Fibroblast of skin of back (primary cell): ENCODE measurements at places on chromosomes 5 and 9.

DNA sequence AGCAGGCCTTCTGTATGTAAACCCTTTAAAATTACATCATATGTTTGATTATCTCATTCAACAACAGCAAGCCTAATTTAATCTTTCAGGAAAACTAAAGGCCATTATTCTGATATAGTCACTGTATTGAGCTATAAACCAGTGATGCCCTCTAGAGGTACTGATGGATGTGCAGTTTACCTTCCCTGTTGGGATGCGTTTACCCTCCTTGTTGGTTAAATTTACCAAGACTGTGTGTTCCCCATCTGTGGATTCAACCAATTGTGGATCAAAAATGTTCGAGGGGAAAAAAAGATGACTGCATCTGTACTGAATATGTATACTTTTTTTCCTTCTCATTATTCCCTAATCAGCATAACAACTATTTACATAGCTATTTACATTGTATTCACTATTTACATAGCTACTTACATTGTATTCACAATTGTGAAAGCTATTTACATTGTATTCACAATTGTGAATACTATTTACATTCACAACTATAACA, 3.7 kb upstream of the BAAT start:
- no peak for DNase-seq

GRCh38 chr5:131221888-131222287, 42.0 kb upstream of the CDC42SE2 start:
- DNase-seq, result peak; percentile 32

DNA sequence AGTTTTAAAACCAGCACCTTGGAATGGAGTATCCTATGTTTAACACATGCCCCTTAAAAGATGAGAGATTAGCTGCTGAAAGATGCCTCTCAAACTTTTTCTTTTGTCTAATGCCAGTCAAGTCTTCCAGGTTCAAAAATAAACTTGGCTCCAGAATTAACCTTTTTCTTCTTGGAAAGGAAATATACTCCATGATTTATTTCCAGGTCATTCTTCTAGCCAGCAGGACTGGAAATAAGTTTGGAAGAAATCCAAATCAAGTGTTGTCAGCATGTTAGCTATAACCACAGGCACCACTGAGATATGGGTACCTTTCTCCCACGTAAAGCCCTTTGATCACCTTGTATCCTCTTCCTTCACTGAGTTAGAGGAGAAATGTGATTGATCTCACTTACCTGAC, 56.1 kb downstream of the NLN start:
- no peak for DNase-seq

- no peak for DNase-seq
These were observed 42.9 kb downstream of the TMEFF1 start for GRCh38 chr9:100515578-100516494.

DNA sequence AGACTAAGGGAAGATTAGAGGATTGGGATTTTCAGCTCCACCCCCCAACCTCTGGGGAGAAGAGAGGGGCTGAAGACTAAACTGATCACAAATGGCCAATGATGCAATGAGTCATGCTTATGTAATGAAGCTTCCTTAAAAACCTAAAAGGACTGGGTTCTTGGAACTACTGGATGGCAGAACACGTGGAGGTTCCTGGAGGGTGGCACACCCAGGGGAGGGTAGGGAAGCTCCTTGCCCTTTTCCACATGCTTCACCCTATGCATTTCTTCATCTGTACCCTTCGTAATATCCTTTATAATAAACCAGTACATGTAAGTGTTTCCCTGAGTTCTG, 48.6 kb downstream of the ARHGEF28 start:
- DNase-seq, result no peak

DNA sequence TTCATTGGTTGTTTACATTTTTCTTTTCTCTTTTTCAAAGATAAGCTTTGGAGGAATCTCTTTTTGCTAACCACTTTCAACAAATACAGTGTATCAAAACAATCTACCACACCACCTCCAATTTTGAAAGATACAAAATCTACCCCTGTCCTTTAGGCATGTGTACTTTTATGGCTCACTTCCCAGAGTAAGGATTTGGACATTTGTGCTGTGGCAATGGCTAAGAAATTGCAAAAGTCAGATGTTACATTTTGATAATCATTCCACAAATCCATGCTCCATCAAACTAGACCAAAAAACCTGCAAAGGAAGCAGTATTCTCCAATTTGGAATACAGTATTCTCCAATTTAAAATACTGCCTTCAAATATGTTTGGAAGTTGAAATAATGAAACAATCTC, 204.9 kb downstream of the MCTP1 start:
- DNase-seq, result no peak

GRCh38 chr9:112382066-112382465, 2.2 kb downstream of the HSDL2 start:
- DNase-seq, result no peak

DNA sequence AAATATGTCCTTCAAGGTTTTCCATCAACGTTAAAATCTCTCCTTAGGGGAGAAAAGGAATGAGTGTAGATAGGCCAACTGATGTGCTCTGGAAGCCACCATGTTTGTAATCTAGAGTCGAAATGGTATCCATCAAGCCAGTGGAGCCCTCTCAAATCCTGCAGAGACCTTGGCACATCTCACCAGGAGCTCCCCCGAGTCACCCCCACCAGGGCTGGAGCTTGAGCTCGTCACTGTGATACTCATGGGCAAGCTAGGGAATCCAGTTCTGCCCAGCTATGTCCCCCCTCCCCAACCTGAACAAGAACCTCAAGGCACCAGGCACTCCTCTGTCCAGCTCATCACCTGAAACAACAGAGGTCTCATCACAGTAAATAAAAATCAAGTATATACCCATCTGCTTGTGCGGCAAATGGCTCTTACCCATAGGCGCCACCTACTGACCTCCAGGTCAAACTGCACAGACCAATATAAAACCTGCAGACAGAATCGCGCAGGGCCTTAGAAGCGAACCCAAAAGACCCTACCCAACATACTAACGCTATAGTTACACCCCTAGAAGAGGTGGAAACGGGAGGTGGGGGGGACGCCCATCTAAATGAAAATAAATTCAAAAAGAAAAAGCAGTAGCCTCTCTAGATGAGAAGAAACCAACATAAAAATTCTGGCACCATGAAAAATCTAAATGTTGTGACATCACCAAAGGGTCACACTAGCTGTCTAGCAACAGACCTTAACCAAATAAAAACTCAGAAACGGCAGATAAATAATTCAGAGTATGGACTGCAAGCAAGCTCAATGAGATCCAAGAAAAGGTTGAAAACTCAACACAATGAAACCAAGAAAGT, 75.0 kb downstream of the TTC39B start:
- DNase-seq, result no peak

GRCh38 chr5:67969631-67970030, 245.9 kb upstream of the PIK3R1 start:
- DNase-seq, result no peak

DNA sequence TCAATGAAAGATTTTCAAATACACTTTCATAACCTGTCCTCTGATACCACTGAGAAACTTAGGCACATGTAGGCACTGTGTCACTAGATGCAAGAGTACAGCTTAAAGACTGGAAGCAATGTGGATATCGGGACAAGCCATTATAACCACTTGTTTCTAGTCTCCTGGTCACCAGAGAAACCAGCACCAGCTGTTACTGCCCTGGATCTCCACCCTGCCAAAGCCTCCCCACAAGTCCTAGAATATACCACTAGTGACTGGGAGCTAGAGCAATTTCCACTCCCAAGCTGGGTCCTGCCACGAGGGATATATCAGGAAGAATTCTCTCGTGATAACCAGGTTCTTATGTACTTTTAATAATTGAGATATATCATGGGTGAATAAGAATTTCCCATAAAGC, 19.5 kb downstream of the REEP5 start:
- DNase-seq, result no peak

- no peak for DNase-seq
These were observed 30.8 kb upstream of the REEP2 start for GRCh38 chr5:138408023-138408422.

DNA sequence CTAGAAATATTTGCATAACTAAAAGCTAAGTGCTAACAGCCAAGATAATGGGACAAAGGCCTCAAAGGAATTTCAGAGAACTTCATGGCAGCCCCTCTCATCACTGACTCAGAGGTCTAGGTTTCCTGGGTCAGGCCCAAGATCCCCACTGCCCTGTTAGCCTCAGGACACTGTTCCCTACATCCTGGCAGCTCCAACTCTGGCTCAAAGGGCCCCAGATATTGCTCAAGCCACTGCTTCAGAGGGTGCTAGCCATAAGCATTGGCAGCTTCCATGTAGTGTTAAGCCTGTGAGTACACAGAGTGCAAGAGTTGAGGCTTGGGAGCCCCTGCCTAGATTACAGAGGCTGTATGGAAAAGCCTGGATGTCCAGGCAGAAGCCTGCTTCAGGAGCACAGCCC, 998.1 kb downstream of the TLE1 start:
- DNase-seq, result no peak

GRCh38 chr9:106693558-106693957, 169.4 kb upstream of the ZNF462 start:
- DNase-seq, result no peak

- DNase-seq, result no peak
These were observed 103.4 kb downstream of the MED10 start for GRCh38 chr5:6274846-6275543.

- DNase-seq, result peak; percentile 60
These were observed 23.1 kb upstream of the CFAP157 start for GRCh38 chr9:127683723-127684122.

DNA sequence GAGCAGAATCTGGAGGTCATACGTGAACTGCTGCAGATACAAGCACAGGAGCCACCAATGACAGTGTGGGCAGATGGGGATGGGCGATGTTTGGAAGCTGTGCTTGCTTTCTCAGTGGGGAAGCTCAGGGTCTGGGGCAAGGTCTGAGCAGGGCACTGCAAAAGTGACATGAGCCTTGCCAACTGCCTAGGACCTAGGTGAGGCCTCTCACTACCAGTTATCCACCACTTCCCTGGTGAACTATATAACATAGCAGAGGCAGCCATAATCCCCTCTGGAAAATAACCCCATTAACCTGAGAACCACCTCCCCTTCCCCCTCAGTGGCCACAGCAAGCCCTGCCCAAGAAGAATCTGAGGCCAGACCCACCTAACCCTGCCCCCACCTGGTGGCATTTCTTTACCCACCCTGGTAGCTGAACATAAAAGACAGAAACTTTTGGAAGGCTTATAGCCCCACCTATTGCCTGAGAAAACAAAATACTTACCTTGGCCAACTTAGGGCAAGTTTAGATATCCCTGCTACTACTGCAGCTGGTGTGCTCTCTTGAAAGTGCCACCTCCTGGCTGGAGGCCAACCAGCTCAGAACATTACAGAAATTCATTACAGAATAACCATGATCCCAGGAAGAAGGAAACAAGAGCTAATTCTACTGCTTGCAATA, 18.8 kb upstream of the SPEF2 start:
- no peak for DNase-seq

- peak; percentile 91 for DNase-seq
These were observed 439.6 kb downstream of the CSNK1G3 start for GRCh38 chr5:123951582-123951977.

GRCh38 chr5:133698259-133698554, 85.9 kb upstream of the FSTL4 start:
- no peak for DNase-seq

DNA sequence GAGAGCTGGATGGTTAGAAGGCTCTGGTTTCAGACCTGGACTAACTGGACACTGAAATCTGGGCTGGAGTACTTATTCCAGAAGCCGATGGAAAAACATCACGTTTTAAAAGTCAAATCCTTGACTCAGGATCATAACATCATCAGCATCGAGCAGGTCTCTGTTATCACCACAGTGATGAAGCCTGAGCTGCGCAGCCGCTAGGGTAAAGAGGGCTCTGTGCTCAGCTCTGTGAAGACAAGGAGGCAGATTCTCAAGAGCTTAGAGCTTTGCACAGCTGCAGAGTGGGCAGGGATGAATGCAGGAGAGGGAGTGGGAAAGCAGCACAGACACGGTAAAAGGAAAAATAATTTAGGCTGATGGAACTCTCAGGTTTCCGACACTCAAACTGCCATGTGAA, 208.8 kb upstream of the TAS2R1 start:
- no peak for DNase-seq

GRCh38 chr5:150059623-150060022, 26.7 kb downstream of the CSF1R start:
- DNase-seq, result no peak

GRCh38 chr9:94677929-94678328, 38.6 kb upstream of the FBP1 start:
- DNase-seq, result no peak

DNA sequence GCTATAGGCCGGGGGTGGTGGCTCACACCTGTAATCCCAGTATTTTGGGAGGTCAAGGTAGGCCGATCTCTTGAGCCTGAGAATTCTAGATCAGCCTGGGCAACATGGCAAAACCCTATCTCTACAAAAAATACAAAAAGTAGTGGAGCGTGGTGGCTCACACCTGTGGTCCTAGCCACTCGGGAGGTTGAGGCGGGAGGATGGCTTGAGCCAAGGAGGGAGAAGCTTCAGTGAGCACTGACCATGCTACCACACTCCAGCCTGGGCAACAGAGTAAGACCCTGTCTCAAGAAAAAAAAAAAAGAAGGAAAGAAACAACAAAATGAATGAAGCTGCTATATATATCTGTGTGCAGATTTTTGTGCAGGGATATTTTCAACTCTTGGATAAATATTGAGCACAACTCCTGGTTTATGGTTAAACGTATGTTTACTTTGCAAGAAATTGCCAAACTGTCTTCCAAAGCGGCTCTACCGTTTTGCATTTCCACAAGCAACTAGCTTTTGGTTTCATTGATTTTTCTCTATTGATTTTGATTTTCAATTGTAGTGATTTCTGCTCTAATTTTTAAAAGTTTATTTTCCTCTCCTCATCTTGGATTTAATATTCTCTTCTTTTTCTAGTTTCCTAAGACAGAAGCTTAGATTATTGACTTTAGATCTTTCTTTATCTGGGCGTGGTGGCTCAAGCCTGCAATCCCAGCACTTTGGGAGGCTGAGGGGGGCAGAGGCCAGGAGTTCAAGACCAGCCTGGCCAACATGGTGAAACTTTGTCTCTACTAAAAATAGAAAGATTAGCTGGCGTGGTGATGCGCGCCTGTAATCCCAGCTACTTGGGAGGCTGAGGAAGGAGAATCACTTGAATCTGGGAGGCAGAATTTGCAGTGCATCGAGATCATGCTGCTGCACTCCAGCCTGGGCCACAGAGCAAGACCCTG, 49.2 kb downstream of the SPIN1 start:
- no peak for DNase-seq

DNA sequence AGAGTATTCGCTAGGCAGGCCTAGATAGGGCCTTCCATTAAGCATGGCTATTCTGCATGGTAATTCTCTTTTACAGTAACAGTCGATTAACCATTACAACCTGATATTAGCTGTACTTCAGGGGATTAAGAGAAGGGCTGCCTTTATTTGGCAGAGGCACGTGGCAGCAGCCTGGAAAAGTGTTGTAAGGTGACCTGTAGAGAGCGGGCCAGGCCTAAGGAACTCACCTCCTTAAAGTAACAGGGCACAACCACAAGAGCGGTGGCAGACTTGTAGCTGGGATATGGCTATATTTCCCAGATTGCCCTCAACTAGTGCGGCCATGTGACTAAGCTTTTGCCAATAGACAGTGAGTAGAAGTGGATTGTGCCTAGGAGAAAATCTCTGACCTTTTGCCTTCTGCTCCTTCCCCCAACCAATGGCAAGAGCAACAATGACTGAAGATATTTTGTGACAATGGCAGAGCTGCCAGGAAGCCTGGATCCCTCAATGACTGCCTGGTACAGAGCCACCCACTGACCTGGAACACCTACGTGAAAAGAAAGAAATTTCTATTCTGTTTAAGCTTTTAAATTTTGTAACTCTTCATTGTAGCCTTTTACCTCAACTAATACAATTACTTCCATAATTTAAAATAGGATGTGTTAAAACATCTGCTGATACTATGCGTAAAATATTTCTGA, 18.9 kb upstream of the ANKRD34B start:
- no peak for DNase-seq

GRCh38 chr9:118271936-118272335, 567.7 kb downstream of the TLR4 start:
- DNase-seq, result no peak
